ENCODE measurements at places on chromosomes 2 and 18.

DNA sequence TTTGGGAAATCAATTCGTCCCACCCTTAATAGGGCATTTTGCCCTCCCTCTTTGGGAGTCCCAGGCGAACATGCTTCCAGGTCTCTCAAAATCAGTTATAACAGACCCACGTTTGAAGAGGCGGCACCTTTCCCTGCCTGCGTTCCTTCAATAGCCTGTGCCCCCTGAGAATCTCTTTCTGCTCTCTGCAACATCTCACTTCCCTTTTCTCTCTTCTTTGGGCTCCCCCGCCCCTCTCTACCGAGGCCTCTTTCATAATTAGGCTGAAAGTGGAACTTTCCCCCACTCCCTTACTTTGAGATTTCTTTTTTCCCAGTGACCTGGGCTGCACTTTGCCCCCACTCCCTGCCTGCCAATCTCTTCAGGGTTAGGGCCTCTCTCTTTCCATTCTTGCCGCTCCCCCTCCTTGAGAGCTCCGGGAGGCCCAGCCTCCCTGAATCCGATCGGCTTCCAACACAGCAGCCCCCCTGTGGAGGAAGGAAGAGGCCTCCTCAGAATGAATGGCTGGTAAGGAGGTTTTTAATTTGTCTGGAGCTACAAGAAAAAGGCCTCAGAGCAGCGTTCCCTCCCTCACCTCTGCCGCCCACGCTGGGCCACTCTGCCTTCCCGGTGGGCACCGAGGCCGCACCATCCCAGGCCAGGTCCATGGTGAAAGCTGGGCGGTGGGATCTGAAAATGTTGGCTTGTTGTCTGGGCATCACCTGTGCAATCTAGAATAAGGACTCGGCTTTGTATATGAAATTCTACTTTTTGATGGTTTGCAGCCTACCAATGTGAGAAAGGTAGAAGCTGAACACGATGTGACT is 162.6 kb upstream of the SIX3 start:
- no peak for DNase-seq

GRCh38 chr2:77190721-77191346 is 331.3 kb downstream of the LRRTM4 start:
- no peak for DNase-seq

DNA sequence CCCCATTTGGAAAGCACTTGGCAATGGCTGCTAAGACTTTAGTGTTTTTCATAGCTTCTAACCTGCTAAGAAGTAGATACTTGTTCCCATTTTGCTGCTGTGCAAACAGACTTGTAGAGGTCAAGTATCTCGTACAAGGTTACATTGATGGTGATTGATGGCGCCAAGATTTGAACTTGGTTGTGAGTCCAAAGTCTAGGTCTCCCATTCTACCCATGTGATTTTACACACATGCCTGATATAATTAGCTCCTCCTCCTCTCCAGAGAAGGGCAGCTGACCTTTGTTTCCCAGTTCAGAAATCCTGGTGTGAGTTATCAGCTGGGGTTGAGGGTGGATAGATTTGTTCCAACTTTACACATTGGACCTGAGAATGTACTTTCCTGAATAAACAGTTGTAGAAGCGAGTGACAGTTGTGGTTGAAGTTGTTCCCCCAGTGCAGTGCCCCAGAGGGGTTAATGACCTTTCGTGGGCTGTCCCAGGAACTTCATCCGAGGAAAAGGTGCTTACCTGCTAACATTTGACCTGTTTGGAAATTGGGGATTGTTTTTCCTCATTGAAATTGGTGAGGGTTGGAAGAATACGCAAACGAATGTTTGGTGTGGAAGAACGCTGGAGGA is 10.4 kb downstream of the TCF7L1 start:
- no peak for DNase-seq

DNA sequence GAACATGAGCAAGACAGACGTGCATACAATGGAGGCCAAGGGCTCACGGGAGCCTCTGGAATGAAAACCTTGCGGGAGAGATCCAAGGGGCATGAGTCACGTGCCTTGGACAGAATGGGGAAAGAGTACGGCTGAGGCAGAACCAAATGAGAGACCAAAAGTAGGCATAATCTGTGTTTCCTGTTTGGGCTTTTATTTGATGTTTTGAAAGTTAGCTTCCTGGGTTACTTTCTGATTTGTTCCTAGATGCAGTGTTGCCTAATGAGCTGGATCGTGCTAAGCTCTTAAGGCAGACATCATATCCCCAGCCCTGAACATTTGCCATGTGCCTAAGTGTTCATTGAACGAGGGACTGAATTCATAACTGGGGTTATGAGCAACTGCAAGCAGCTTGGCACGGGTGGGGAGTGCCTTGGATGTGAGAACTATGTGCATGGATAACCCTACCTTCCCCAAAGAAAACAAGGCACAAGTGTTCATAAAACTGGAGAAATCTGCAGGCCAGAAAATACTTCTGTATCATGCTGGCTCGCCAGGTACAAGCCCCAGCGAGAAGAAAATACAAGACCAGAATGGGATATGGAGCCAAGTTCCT is 60.3 kb upstream of the RPL31 start:
- DNase-seq, result no peak

DNA sequence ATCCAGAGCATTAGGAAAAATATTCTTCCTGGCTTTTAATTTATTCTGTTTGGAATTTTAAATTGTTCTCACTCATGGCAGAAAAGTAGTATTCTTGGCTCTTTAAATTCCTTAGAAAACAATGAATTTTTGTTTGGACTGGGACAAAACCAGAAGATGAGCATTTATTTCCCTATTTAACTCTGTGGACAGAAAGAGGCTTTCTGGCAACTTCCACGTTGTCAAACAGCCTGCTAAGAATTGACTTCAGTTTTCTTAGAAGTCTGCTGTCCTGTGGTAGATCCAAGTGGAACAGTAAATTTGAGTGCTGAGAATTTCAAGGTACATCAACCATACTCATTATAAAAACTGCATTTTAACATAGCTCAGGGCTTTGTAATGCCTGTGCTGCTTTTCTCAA is 83.8 kb downstream of the MGAT5 start:
- DNase-seq, result no peak

DNA sequence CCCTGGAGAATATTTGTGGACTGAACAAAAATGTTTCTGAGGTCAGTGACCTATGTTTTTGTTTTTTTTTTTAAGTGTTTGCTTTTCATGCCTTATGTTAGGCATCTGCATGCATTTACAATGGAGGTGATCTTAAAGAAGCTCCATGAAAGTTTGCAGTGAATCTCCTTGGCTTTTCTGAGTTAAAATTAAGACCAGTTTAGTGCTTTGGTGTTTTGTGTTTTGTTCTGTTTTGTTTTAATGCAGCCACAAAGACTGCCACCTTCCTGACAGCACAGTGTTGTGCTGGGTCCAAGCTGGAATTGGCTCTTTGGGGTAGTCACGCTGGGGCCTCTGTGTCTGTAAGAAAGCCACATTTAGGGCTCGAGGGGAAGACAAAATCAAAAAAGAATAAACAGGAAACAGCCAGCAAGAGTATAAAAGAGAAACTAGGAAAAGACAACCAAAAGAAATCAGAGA is 396.2 kb downstream of the ARHGAP15 start:
- no peak for DNase-seq
